GM19239 (cell line): ENCODE measurements at places on chromosomes 1 and 21.

- no peak for DNase-seq
Observed at GRCh38 chr1:167756730-167757405, 35.1 kb downstream of the MPZL1 start.

DNA sequence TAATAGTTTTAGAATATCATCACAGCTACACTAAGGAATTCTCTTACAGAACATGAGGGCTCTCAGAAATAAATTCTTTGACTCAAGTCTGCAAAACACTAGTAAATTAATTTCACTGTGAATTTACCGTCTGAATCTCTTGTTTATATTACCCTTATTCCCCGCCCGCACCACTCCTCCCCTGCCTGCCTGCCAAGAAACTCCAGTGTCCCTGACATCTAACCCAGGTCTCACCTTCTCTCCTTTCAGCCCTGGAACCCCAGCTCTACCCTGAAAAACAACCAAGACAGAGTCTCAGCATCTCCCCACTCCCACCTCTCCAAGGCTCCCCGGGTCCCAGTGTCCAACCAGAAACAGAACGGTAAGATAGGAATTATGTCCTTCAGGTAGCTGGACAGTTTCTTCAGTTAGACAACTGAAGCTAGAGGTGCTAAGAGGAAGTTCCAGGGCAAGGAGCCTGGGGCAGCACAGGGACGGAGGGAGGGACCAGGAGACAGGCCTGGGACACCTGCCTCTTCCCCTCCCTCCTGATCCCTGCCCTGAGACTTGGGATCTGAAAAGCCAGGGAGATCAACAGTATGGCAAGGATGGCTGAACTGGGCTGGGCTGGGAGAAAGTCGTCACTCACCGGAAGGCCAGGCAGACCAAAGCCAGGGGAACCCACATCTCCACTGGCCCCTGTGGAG is 15.4 kb downstream of the COL16A1 start:
- DNase-seq: no peak

DNA sequence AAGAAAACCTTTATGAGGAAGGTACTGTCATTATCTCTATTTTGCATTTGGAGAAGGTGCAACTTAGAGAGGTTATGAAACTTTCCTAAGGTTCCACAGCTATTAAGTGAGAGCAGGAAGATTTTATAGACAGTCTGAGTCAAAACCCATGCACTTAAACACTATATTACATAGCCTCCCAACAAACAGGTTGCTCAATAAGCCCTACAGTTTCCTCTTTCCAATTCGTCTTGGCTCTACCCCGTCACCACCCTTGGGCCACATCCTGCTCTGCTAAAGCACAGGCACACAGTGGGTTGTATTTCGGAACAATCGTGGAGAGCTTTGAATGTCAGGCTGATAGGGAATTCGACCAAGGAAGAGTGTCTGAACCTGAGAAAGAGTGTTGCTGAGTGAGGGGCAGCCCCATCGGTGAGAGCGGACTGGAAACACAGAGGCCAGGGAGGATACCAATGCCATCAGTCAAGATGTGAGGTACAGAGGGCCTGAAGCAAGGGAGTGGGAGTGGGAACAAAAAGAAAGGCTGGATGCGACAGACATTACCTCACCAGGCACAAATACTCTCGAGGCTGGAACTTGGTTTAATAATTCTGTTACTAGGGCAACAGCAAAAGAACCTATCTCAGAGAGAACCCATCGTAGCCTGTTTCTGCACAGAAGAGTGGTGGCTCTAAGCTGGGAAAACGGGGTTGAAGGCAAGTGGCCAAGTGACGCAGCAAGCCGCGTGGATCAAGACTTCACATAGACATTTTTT is 6.3 kb upstream of the LRRC52 start:
- DNase-seq: no peak

DNA sequence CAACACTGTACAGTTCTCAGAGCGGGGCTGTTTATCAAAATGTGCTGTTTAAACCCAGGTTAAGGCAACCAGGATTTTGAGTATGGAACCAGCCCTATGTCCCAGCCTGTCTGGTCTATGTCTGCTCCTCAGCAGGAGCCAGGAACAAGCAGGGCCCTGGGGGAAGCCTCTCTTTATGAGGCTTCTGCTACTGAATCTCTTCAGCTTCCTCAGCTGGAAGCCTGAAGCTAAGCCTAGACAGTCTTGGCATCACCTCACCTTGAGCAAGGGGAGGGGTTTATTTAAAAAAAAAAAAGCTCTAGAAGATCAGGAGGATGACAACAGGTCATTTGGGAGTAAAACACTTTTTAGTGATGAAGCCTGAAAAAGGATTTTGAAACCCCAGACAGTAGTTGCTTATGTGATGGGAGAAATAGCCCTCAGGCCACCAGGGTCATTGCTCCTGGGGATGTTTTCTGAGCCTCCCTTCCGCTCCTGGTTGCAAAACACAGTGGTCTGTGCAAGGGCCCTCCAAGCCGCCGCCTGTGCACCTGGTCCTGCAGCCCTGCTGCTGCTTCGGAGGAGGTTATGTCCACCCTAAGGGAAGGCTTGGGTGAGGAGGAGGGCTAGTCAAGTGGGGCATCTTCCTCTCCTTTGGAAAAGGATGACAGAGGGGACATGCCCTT is 21.8 kb upstream of the GRHL3 start:
- DNase-seq: no peak

GRCh38 chr1:234300096-234300495 is 73.2 kb upstream of the COA6 start:
- no peak for DNase-seq

- peak; percentile 62 for DNase-seq
Observed at GRCh38 chr1:244801246-244801645, 34.2 kb upstream of the COX20 start.

DNA sequence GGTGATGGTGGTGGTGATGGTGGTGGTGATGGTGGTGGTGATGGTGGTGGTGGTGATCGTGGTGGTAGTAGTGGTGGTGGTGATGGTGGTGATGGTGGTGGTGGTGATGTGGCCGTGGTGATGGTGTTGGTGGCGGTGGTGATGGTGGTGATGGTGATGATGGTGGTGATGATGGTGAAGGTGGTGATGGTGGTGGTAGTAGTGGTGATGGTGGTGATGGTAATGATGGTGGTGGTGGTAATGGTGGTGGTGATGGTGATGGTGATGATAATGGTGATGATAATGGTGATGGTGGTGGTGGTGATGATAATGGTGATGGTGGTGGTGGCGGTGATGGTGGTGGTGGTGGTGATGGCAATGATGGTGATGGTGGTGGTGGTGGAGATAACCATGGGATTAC is 6.8 kb upstream of the COL6A2 start:
- no peak for DNase-seq

DNA sequence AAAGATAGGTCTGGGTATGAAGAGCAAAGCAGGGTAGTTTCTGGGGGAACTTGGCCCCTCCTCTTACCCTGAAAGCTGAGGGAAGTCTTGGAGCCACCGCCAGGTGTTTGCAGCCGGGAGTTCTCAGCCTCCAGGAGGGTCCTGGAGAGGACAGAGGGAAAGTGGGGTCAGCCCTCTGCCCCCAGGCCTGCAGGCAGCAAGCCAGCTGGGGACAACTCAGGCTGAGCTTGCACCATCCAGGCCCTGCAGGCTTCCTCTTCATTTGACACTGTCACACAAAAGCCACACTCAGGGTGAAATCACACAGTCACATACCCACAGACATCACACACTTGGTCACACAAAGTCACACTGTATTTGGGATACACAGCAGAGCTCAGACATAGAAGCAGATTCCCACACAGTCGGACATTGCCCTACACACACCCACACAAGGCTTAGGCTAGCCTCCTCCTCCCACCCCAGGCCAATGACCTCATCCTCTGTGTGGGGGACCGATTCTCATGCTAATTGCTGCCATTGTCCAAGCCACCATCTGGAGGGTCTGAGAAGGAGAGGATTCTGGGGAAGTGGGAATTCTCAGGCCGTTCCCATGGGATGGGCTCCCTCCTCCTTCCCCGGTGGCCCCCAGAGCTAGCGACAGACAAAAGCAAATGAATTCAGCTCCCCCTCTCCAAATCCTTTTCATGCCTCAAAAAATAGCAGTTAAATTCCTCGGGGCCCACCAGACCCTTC is 3.7 kb downstream of the NES start:
- no peak for DNase-seq

DNA sequence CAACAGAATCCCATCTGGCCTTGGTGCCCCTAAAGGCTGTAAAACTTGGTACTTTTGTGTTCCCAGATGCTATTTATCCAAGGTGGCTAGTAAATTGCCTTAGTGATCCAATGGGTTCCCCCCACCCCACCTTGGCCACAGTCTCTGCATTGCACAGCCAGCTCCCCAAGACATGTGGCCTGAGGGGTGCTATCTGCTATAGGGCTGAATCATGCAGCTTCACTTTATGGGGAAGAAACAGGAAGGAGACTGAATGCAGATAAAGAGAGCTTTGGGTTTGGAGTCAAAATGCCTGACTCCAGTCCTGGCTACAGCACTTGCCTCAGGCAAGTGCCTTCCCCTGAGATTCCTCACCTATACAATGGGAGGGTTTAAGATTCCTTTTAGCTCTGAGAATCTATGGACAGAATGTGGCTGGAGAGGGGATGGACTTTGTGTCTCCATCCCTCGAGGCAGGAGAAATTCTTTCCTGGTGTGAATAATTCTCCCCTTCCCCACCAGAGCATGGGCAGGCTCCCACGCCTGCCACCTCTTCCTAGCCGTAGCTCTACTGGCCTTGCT is 6.5 kb downstream of the RHEX start:
- no peak for DNase-seq

DNA sequence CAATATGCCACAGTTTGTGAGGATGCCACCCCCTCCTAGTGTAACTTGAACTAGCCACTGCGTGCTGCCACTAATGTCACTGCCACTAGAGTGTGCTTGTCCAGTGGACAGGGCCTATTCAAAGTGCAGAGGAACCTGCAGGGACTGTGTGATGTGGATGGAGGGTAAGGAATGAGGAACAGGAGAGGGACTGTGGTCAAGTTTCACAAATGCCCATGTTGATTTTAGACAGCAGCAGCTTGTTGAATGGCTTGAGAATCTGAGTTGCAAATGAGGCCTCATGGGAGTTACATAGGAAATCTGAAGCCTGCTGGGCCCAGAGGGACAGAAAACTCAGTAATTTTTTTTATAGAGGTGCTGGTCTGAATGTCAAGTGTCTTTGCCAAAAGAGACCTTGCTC is 112.3 kb downstream of the HHAT start:
- no peak for DNase-seq

- no peak for DNase-seq
Observed at GRCh38 chr21:15029077-15029476, 35.7 kb downstream of the NRIP1 start.
